Esophagus muscularis mucosa (tissue), 4 donors: ENCODE measurements at places on chromosomes 2 and 18.
A peak's percentile ranks its signal among the peaks of the same experiment; 100 is the strongest.

- DNase-seq, result no peak
These were observed 61.1 kb upstream of the TNP1 start for GRCh38 chr2:216920937-216921456.

DNA sequence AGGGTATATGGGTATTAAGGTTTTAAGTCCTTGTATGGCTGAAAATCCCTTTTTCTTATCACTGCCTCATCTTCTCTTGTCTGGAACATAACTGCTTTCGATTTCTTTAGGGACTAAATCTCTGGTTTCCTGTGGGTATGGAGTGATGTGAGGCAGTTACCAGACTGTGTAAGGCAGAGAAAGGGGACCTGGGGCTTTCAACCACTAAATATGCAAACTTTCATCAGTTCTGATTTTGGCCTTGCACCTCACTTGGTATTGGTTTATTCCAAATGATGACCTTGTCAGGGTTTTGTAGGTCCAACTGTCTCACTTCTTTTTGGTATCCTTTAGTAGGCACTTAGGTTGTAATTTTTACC lies 9.3 kb downstream of the MAP4K4 start:
- no peak for DNase-seq

- DNase-seq, result no peak
These were observed 294.1 kb downstream of the BCL2 start for GRCh38 chr18:63025251-63026090.

GRCh38 chr2:206774871-206775270 lies 9.5 kb downstream of the FASTKD2 start:
- DNase-seq, result no peak

DNA sequence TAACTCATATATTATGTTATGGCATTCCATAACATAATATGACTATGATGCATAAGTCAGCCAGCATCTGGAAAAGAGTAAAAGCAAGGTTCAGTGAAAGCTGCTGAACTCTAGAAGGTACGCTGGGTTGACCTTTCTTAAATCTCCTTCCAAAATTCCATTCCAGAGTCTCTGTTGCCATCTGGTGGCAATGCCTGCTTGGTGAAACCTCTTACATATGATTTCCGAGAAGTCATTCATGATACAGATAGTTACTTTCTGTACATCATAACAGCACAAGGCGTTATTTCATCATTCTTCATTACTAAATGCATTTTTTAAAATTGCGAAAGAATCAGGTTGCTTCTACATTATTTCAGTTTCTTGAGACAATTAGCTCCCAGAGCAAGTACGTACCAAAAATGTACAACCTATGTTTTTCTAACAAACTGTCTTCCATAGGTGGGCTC lies 7.0 kb upstream of the EPG5 start:
- DNase-seq, result no peak

- DNase-seq, result no peak
These were observed 888 bp upstream of the ADCY3 start for GRCh38 chr2:24920809-24921441.

DNA sequence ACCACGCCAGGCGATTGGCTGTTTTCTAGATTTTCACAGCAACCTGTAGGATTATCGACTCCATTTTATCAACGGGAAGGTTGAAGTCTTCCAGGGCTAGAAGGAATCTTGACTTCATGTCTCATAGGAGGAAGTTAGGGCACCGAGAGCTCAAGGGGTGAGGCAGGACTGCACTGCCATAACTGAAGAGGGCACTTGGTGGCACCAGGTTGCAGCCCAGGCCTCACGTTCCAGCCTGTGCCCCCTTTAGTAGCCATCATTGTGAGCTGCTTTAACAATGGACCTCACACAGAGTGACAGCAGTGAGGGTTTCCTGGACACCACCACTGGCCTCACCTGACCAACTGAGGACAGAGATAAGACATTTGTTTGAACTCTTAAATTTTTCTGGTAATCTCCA lies 22.9 kb upstream of the RPL37A start:
- no peak for DNase-seq

- DNase-seq, result no peak
These were observed 559.5 kb upstream of the GCFC2 start for GRCh38 chr2:76270096-76270710.

GRCh38 chr2:37671009-37671815 lies at the start of gene CDC42EP3:
TSS of gene CDC42EP3 (minus strand) at chr2:37671642. CDS start at chr2:37646587, 25,055 bp downstream.
- DNase-seq, result no peak

DNA sequence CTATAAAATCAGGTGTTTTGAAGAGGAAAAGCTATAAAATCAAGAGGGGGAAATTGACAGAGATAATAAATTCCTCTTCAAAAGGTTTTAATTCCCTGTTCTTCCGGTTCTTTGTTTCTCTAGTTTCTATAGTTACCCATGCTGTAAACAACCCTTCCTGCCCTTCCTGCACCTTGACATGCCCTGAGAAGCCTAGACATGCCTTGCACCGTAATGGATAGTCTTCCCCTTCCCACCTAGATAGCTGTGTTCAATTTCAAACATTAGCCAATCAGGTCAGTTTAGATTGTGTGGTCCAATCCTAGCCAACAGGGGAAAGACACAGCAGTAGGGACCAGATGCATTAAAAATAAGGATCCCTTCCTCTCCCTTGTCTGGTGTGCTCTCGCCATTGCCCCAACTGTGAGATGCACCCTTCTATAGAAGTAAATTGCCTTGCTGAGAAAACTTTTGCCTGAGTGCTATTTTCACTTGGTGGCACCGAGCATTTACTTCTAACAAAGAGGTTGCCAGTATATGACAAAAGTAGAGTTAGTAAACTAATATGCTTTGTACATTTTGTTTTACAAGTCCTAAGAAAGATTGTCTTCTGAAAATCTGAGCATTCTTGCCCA lies 27.1 kb downstream of the SULT1C4 start:
- DNase-seq, result no peak

DNA sequence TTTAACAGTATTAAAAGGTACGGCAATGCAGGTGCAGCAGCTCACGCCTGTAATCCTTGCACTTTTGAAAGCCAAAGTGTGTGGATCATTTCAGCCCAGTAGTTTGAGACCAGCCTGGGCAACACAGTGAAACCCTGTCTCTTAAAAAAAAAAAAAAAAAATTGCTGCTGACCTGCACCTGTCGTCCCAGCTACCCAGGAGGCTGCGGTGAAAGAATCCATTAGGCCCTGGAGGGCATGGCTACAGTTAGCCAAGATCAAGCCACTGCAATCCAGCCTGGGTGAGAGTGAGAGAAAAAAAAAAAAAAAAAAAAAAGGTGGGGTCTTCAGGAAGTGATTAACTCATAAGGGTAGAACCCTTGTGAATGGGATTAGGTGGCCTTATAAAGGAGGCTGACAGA lies 12.8 kb downstream of the CUL3 start:
- no peak for DNase-seq

DNA sequence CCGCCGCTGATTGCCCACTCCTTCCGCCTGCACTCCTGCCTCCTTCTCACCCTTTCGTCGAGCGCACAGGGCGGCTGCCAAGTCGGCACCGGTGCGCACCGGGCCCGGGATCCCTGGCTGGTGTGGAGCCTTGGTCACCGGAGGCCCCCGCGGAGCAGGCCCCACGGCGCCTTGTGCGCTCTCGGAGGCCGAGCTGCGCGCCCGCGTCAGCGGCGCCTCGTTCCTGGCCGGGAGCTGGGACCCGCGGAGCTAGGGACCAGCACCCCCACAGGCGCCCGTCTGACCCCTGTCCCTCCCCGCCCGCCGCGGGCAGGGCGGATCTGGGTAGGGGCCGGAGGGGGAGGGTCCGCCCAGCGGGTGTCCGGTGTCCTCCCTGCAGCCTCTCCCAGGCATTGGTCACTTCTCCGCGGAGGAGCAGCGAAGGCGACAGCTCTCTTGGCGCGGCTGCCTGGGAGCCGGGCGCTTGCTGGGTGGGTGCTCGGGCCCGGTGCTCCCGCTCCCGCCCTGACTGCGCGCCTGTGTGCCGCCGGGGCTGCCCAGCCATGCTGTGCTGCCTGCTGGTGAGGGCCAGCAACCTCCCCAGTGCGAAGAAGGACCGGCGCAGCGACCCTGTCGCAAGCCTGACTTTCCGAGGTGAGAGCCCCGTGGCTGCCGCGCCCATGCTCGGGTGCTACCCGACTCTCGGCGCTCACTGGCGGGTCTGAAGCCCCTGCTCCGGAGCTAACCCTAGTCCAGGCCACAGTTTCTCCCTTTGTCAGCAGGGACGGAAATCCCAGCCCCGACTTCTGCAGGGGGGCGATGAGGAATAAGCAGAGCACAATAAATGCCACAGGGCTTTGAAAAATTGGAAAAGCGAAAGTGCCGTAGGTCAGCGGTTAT lies 13.2 kb downstream of the DYSF start:
- DNase-seq, result no peak

- DNase-seq, result no peak
These were observed 23.8 kb upstream of the ASPRV1 start for GRCh38 chr2:69985216-69985615.

DNA sequence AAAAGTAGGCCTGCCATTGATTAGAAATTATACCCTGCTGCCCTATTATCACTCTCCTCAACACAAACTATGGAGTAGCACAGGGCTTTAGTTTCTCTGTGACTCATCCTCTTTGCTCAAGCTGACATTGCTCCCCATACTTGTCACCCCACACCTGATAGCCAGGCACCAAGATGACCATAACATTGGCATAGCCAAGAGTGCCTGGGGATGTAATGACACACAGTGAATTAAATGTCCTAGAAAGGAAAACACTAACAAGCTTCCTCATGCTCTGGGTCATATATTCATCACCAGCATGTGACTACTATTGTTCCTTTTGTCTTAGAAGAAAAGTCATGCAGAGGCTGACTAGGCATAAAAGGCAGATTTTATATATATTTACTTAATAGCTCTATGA lies 137.8 kb upstream of the RND3 start:
- DNase-seq, result no peak

DNA sequence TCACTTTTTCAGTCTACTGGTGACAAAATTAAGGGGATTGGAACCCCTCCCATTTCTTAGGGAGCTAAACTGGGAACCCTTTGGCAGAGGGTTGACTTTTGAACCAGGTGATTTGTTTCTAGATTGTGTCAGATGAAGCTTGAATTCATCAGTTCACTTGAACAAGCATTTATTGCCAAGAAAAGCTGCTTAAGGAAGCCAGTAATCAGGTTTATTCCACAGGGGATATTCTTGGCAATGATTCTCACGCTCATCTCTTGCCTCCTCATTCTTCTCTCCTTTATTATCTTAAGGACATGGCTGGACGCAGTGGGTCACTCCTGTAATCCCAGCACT lies 101.0 kb downstream of the ALPK2 start:
- DNase-seq, result no peak

GRCh38 chr2:209113026-209113425 lies 310.8 kb upstream of the MAP2 start:
- no peak for DNase-seq

GRCh38 chr2:205361272-205361671 lies 321.0 kb upstream of the NRP2 start:
- no peak for DNase-seq

DNA sequence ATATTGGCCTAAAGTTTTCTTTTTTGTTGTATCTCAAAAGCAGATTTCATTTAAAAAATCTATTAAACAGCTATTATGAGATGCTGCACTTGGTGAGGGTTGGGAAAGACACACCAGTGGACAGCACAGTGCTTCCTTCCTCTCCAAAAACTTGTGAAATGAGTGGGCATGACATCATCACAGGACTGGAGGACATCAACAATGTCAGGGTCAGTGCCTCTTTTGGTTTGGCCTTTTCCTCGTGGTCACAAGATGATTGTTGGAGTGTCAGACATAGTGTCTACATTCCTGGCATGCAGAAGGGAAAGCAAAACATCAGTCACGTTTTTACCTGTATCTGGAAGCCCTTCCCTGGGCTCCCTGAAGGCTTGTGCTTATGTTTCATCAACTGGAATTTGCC lies 49.6 kb downstream of the IL1R2 start:
- no peak for DNase-seq

- DNase-seq, result no peak
These were observed 100.1 kb upstream of the FSHR start for GRCh38 chr2:49254401-49254800.

GRCh38 chr2:62396880-62397279 lies 109.1 kb downstream of the TMEM17 start:
- no peak for DNase-seq

- DNase-seq, result no peak
These were observed 595 bp downstream of the PARD6G start for GRCh38 chr18:80246445-80247392.

- DNase-seq, result no peak
These were observed 20.8 kb downstream of the RASGRP3 start for GRCh38 chr2:33497221-33497650.

DNA sequence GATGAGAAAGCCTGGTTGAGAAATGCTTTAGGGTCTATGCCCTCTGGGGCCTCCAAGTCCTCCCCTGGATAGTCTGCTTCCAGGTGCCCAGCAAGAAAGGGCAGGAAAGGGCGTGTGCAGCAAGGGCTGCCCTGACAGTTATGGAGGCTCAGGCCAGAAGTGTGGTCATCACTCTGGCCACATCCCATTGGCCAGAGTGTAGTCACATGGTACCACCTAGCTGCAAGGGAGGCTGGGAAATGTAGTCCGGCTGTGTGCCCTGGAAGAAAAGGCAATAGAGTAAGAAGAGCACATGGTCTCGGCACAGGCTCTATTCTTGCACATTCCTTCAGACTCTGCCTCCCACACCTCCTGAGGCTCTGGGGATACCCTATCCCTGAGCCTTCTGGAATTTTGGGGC lies 35.7 kb downstream of the ODC1 start:
- DNase-seq, result no peak

GRCh38 chr18:21914739-21915319 lies 174.2 kb downstream of the MIB1 start:
- DNase-seq, result peak; percentile 66

GRCh38 chr2:69143748-69144360 lies 130.9 kb downstream of the ANTXR1 start:
- DNase-seq, result no peak

GRCh38 chr18:31760695-31761094 lies at the start of gene SLC25A52:
TSS of gene SLC25A52 (minus strand) at chr18:31760880. CDS start at chr18:31760661, 219 bp downstream.
- no peak for DNase-seq

DNA sequence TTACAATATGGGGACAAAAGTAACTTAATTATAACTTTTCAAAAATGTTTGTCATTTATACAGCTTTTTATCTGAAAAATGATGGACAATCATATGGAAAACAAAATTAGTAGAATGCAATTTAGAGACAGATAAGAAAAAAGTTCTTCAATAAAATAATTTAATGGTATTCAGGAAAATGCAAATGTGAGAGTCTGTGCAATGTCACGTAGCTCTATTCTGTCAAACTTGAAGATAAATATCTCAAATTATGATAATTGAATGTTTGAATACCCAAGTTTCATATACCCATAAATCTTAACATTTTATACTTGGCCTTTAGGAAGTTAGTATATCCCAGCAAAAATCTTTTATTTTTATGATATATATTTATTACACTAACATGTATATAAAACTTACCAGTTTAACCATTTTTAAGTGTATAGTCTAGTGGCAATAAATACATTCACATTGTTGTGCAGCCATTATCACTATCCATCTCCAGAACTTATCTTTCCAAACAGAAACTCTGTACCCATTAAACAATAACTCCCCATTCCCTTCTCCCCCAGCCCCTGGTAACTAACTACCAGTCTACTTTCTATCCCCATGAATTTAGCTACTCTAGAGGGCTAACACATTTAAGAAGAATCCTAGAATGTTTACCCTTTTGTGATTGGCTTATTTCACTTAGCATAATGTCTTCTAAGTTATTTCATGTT lies 311.5 kb downstream of the SOCS6 start:
- no peak for DNase-seq
